ENCODE measurements at places on chromosomes 6 and 20.

DNA sequence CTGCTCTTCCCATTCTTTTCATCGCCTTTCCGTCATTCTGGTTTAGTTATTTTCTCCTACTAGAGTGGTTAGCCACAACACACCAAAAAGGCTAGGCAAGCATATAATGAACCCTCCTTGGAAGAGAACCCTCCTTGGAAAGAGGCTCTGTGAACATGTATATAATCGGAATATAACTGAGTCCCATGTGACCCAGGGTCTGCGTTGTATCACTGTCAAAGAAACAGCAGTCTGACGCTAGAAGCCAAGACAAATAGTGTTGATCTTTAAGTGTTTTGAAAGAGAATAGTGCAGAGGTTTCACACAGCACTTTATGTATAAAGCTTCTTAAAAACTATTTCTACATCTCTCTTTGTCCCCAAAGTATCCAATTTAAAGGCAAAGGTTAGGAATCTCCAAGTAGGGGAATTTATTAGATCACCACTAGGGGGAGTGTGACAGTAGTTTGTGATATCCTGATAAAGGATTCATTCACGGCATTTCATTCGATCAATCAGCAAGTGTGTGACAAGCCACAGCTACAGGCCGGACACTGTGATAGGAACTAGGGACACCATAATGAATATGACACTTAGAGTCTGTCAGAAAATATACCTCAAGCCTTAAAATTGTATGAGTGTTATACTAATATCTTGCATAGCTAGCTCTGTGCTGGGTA, 395.3 kb downstream of the CD109 start:
- DNase-seq = peak; percentile 16

- no peak for DNase-seq
Observed at GRCh38 chr6:148854992-148855391, 108.2 kb downstream of the UST start.

- no peak for DNase-seq
Observed at GRCh38 chr6:43786664-43787329, 16.8 kb downstream of the VEGFA start.

GRCh38 chr6:67252663-67253062, 1382.4 kb upstream of the ADGRB3 start:
- peak; percentile 44 for DNase-seq

- DNase-seq = no peak
Observed at GRCh38 chr6:114058435-114058834, 87.5 kb upstream of the HDAC2 start.

DNA sequence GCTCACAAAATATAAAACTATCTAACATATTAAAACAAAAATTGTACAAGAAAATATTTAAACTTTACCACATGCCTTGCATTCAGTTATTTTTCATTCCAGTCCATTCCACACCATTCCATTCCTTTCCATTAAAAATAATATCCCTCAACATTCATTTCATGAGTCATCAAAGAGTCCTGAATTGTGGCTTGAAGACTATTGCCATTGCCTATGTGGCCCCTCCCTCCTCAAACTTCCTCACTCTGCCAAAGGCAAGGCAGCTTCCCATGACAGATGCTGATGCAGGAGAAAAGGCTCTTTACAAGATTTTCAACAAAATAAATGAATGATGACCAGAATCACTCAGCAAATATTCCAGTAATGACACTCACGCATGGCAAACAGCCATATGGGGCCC, 31.7 kb downstream of the IL20RA start:
- peak; percentile 48 for DNase-seq

- no peak for DNase-seq
Observed at GRCh38 chr20:18987781-18988360, 174.3 kb downstream of the SCP2D1 start.

DNA sequence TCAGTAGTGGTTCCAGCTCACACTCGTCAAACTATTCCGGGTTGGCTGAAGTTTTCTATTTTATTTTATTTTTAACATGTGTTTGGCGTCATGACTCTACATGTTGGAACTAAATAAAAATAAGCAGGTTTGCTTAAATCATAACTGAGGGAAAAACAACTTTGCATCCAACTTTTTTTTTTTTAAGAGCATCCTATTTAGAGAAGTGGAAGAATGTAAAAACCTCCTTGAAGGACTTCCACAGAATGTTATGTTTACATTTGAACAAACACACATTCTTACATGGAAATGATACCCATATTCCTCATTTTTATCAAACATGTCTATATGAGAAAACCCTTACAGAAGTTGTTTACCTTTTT, 659 bp downstream of the PRDM1 start:
- DNase-seq = peak; percentile 10

- DNase-seq = no peak
Observed at GRCh38 chr20:35586751-35587425, 28.7 kb upstream of the SPAG4 start.

- peak; percentile 53 for DNase-seq
Observed at GRCh38 chr6:111604259-111605099, 1.2 kb downstream of the TRAF3IP2 start.

GRCh38 chr20:44720997-44721784, 6.0 kb downstream of the CCN5 start:
- peak; percentile 94 for DNase-seq

GRCh38 chr20:38692436-38693411, 31.6 kb upstream of the SLC32A1 start:
- DNase-seq = peak; percentile 14

DNA sequence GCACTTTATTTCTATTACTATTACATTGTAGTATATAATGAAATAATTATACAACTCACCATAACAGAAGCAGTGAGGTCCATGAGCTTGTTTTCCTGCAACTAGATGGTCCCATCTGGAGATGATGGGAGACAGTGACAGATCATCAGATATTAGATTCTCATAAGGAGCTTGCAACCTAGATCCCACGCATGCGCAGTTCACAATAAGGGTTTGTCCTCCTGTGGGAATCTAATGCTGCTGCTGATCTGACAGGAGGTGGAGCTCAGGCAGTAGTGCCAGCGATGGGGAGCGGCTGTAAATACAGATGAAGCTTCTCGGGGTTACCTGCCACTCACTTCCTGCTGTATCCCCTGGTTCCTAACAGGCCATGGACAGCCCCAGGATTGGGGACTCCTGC, 139.5 kb upstream of the TCF21 start:
- DNase-seq = no peak

GRCh38 chr6:157845493-157846259, 22.6 kb downstream of the SNX9 start:
- no peak for DNase-seq

DNA sequence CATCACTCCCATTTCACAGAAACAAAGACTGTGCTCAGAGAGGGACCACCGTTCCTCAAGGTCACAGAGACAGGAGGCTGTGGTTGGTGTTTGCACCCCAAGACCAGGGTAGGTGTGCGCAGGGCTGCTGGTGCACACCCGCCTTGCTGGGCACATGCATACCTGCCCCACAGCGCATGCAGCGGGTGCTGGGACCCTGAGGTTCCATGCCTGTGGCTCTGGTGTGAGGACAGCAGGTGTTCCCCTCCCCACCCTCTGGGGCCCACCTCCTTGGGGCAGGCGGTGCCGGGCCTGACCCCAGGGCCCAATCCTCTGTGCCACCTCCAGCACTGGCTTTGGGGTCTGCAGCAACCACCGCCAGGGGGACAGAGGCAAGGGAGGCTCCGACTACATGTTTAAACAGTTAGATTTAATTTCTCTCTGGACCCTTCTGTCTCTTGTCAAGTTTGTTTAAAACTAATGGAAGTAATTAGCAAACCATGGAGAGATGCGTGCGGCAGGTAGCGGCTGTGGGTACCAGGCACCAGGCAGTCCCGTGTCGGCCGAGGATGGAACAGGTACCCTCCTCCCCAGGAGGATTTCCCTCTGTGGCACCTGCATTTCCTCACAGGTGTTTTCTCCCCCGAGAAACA, 327.8 kb downstream of the TAF4 start:
- no peak for DNase-seq

DNA sequence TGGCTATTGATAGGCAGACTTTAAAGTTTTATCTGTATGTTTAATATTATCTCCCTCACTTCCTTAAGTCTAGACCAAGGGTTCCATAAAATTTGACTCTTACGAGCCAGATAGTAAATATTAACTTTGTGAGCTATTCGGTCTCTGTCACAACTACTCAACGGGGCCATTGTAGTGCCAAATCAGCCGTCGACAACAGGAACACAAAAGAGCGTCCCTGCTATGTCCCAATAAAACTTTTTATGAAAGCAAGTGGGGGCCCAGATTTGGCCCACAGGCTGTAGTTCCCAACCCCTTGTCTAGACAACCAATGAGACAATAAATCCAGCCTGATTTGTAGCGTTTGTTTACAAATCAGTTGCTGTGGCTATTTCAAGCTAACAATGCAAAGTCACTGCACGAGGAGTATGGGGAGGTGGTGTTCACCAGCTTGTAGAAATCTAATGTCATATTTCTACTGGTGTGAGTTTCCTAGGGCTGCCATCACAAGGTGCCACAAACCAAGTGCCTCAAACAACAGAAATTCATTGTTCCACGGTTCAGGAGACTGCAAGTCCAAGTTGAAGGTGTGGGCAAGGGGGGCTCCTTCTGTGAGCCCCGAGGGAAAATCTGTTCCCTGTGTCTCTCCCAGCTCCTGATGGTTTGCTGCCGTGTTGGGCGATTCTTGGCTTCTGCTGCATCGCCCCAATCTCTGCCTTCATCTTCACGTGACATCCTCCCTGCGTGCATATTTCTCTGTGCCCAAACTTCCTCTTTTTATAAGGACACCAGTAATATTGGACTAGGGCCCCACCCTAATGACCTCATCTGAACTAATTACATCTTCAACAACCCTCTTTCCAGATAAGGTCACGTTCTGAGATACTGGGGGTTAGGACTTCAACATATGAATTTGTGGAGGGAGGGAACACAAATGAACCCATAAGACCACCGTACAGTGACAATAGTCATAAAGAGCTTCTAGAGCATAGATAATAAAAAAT, 356.0 kb upstream of the JARID2 start:
- no peak for DNase-seq

GRCh38 chr20:53926428-53927028, 143.9 kb downstream of the BCAS1 start:
- peak; percentile 100 for DNase-seq

DNA sequence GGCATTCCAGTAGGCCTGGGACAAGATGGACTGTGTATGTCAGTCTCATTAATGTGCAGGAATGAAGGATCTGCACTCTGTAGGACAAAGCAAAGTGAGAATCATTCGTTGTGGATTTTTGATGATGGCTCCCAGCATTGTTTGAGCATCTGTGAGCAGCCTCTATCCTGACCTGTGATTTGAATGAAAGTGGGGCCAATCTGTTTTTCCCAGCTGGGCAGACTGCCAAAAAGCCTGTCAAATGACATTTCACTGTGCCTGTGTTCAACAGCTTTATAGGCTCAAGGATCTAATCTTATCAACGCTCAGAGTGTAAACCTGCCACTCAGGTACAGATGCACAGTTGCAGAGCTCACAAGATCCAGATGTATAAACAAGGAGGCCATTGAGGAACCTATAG, 86.7 kb upstream of the SYNDIG1 start:
- no peak for DNase-seq

GRCh38 chr6:142927271-142927580, 17.8 kb downstream of the HIVEP2 start:
- no peak for DNase-seq

DNA sequence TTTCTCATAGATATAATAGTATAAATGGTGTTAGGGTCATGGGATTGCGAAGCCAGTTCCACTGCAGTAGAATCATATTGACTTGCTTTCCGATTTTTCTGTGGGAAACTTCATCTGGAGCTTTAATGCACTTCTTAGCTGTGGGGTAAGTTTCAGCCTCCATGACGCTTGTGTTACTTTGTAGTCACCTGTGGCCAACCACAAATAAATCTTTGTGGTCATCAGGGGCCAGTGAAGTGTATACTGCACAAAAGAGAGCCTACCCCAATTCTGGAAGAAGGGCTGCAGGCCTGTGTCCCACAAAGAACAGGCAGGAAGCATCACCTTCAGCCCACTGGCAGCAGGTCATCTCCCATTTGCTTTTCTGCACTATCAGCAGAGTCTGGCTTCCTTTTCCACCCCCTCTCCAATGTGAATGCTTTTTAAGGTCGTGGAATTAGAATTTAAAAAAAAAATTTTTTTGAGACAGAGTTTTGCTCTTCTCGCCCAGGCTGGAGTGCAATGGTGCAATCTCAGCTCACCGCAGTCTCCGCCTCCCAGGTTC, 32.0 kb downstream of the MTHFD1L start:
- no peak for DNase-seq

GRCh38 chr20:48526936-48527335, 300.9 kb downstream of the PREX1 start:
- no peak for DNase-seq

DNA sequence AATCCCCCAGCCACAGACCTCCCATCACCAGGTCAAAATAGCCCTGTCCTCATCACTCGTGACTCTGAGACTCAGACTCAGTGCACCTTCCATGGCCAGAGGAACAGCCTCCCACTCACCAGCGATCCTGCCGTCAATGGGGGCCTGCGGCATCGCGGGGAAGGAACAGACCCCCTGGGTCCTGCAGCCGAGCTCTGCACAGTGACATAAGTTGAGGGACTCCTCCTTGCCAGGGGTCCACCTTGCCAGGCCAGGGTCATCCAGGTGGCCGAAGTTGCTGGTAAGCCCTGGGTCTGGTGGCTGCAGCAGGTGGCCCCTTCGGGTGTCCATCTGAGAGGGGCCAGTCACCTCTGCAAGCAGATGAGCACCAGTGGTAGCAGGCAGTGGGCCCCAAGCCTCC, 16.3 kb downstream of the ETV7 start:
- no peak for DNase-seq

GRCh38 chr6:9335431-9335830, 900.1 kb upstream of the SLC35B3 start:
- no peak for DNase-seq

- no peak for DNase-seq
Observed at GRCh38 chr6:144345451-144345850, 60.3 kb downstream of the UTRN start.

GRCh38 chr6:114941078-114941477, 598.3 kb upstream of the HS3ST5 start:
- no peak for DNase-seq

GRCh38 chr6:106546691-106547414, 82.4 kb downstream of the RTN4IP1 start:
- DNase-seq = peak; percentile 82

DNA sequence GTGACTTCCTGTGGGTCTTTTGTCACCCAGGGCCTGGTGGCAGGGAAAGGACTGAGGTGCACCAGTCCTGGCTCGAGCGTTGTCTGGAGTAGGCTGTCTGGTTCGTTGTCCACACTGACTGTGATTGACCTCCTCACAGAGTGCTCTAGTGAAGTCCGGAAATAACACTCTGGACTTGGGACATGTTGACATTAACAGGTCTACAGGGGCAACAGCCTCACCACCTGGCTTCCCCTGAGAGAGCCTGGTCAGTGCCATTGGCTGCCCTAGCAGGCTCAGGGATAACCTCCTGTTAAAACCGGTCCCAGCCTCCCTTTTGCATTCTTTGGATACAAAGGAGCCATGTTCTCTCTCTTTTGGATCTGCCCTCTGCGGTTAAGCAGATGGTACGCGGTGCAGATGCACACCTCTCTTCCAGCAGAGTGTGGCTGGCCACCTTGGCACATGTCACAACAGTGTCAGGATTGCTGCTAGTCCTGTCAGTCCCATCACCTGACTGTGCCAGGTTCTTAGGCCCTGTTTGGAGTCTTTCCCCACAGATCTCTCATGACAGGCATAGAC, 46.2 kb downstream of the CDS2 start:
- DNase-seq = no peak
